ENCODE measurements at places on chromosomes 5 and 9.

GRCh38 chr9:272251-273213 is 57.9 kb downstream of the DOCK8 start:
- no peaks in the 10 kb centered on the region for H3K27me3 ChIP-seq
- no peaks in the 10 kb centered on the region for H3K4me1 ChIP-seq

GRCh38 chr9:35522187-35522586 is 32.3 kb downstream of the RUSC2 start:
- DNase-seq = no peak
- no peak overlapping the region for H3K27ac ChIP-seq
- H3K36me3 ChIP-seq = no peaks in the 10 kb centered on the region
- H3K4me3 ChIP-seq = no peak overlapping the region
- no peaks in the 10 kb centered on the region for H3K27me3 ChIP-seq
- H3K4me1 ChIP-seq = peaks cover 61% of the 10 kb centered on the region

DNA sequence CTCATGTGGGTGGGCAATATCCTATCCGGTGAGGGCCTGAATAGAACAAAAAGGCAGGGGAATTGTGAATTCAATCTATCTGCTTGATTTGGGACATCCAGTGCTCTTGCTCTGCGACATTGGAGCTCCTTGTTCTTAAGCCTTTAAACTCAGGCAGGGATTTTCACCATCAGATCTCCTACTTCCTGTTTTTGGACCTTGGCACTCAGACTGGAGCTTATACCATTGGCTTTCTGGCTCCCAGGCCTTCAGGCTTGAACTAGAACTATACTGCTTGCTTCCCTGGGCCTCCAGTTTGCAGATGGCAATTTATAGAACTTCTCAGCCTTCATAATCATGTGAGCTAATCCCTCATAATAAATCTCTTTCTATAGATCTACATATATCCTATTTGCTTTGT is 134.3 kb upstream of the CLINT1 start:
- no peak overlapping the region for H3K4me3 ChIP-seq
- no peak for DNase-seq
- no peaks in the 10 kb centered on the region for H3K27me3 ChIP-seq
- H3K27ac ChIP-seq = no peak overlapping the region

- no peak overlapping the region for H3K4me3 ChIP-seq
- H3K27me3 ChIP-seq = no peaks in the 10 kb centered on the region
- no peak overlapping the region for H3K27ac ChIP-seq
These were observed 161.5 kb downstream of the ENTREP1 start for GRCh38 chr9:69486498-69486897.

GRCh38 chr9:33178972-33179697 is 12.0 kb upstream of the B4GALT1 start:
- no peaks in the 10 kb centered on the region for H3K27me3 ChIP-seq
- no peak overlapping the region for H3K27ac ChIP-seq
- no peak for DNase-seq
- H3K4me1 ChIP-seq = no peaks in the 10 kb centered on the region
- H3K4me3 ChIP-seq = no peak overlapping the region
